Upper lobe of right lung (tissue), 1 donor: ENCODE measurements at places on chromosomes 13 and 19. TPM values are rescaled to one million over a fixed set of nuclear protein-coding genes. Genes with fewer than 3 reads are reported as not detected.

Gene SCN1B
- total RNA-seq, result 8.7 TPM

Gene FPR1
- total RNA-seq, result 53.3 TPM

Gene MYH14
- 146 TPM for total RNA-seq

Gene TEX29
- total RNA-seq, result 0.81 TPM

Gene PTH2
- not detected for total RNA-seq

Gene IZUMO1
- total RNA-seq, result 3.8 TPM

Gene MARK4
- total RNA-seq, result 30.0 TPM

Gene CASP14
- total RNA-seq, result not detected

Gene ZNF627
- total RNA-seq, result 11.6 TPM

Gene LCP1
- 234 TPM for total RNA-seq

Gene CEACAM8
- not detected for total RNA-seq

DNA sequence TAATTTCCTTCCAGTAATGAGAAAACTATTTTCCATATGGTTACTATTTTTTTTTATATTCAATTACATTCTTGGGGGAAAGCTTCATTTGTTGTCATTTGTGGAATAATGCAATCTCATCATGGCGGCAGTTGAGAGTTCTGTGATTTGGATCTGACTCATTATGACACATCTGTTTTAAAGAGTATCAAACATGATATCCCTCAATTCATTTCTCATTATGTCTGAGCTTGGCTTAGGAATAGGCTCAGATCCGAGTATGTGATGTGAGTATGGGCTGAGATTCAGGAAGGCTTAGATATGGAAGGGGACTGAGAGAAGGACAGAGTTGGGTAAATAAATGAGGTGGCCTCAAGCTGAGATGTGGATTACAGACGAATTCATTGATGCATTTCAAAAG is 64.4 kb downstream of the POSTN start:
- DNase-seq, result no peak

GRCh38 chr13:39350461-39350881 is 252.5 kb downstream of the LHFPL6 start:
- no peak for DNase-seq

DNA sequence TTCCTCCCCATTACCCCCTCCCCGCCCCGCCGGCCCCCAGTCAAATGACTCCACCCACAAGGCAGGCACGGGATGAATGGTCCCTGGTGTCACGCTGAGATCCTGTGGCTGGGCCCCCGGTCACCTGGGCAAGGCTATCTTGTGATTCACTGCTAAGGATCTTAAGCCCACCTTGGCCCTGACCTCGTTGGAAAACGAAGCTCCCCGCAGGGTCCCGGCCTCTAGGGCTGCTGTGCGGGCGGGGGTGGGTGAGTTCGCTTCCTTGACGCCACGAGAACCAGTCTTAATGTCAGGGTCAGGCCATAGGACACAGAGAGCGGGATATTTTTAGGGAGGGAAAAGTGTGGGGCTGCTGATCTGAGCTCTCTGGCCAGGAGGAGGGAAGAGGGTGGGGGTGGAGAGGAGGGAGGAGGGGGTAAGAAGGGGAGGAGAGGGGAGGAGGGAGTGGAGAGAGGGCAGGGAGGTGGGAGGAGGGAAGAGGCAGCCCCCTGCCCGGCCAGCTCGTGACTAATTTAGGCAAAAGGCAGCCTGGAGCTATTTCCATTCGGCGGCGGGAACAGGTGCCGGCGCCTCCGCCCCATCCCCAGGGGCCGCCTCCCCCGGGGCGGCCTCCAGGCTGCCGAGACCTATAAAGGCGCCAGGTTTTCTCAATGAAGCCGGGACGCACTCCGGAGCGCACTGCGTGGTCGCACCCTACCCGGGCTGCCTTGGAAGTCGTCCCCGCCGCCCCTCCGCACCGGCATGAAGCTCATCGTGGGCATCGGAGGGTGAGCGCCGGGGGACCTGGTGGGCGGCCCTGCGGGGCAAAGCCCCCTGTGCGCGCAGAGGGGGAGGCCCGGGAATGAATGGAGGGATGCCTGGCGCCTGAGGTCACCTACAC is at the start of gene NMRK2:
Gene NMRK2, plus strand, starts transcription at position 139 of the 880 bp plus-strand sequence. Its CDS starts 603 bp downstream, at position 742.
- no peak for DNase-seq

- DNase-seq, result no peak
Observed at GRCh38 chr19:9786342-9786741, 17.8 kb upstream of the ZNF846 start.

DNA sequence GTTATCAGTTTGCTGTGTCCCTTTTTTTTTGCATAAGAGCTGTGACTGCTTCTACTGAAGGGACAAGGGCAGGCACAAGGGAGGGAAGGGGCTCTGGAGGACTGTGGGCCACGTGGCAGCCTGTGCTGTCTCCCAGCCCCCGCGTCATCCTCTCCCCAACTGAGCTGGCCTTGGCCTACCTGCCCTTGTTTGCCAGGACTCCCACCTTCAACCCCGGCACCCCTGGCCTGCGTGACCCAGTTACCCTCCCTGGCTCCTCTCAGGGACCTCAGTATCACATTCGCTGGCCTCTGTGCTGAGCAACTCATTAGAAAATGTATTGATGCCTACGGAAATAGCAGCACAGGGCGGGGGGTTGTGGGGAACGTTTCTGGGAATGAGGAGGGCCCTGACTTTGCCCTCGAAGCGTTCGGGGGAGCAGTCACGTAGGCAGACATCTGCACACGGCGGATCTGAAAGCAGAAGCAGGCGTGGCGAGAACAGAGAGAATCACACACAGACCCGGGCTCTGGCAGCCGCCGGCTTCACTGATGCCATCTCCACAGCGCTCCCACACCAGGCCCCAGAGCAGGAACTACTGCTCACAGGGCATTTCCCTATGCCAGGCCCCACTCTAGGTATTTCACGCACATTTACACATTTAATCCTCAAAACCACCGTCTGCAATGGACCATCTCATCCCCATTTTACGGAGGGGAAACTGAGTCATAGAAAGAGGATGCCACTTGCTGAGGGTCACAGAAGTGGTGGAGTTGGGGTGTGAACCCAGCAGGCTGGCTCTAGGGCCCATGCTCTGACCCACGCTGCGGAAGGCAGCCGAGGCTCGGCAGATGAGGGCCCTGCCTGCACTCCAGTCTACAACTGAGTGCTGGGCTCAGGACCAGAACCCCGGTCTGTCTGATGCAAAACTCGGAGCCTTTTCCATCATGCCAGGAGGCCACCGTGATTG is 5.7 kb upstream of the ATF5 start:
- no peak for DNase-seq

DNA sequence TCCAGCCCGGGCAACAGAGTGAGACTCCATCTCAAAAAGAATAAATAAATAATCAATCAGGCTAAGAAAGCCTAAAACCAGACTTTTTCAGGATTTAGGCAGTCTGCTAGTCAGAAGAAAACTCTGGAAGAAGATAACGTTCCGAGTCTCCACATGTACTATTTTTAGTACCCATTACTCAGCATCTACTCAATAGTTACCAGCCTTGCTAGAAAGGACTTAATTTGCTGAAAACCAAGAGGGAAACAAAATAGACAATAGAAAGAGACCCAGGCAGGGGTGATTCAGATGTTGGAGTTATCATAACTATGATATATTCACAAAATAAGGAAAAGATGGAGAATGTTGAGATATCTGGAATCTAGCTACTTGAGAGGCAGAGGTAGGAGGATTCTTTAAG is 3.6 kb upstream of the LIN7B start:
- no peak for DNase-seq

GRCh38 chr13:92602560-92602959 is 624.0 kb upstream of the GPC6 start:
- DNase-seq, result no peak

- no peak for DNase-seq
Observed at GRCh38 chr13:91572944-91573598, 174.7 kb downstream of the GPC5 start.

- DNase-seq, result no peak
Observed at GRCh38 chr19:45895519-45895972, 6.9 kb downstream of the MYPOP start.

DNA sequence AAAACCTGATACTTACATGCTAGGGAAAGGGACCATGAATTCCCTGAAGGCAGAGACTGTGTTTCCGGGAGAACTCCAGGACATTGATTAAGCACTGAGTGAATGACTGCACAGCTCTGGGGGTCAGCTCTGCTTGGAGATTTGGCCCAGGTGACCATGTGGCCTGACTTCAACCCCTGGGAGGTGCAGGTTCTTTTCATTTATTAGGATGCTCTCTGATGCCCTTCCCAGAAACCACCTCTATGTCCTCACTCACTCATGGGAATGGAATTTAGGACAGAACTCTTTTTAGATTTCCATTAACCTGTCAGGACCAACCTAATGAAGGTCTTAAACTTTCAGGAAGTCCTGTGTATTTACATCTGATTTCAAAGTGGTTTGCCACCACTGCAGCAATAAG is 393.3 kb upstream of the ARGLU1 start:
- no peak for DNase-seq

- no peak for DNase-seq
Observed at GRCh38 chr19:43596842-43597461, 557 bp downstream of the ZNF576 start.

DNA sequence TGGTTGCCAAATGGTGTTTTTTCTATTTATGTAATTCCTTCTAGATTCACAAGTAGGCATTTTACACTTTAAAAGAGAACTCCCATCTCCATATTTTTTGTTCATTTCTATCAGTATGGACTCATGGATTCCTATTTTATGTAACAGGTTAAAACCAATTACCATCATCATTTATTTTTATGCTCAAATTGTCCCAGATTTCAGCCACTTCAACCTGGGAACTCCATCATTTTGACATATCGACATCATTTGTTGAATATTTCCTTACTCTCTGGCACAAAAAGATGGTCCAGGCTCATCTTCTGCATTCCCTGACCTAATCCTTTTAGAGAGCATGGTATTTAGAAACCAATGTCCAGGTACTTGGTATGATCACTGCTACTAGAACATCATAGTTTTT is 79.9 kb downstream of the VWA8 start:
- DNase-seq, result no peak

- no peak for DNase-seq
Observed at GRCh38 chr13:30147015-30147414, 160.3 kb downstream of the KATNAL1 start.

DNA sequence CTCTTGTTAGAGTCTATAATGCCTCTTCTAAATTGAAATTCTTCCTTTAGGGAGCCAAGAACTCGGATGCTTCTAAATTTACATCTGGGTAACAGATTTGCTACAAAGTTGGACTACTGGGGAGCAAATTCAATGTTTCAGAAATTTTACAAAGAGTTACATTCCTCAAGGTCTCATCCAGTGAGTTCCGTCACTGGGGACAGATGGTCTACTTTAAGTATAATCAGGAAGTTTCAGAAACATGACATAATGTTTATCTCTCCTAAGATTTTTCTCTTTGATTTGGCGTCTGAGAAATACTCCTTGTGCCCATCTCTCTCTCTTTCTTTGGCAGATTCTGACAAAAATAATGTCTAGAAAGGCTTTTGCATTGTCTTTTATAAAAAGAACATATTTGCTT is 81.5 kb upstream of the MBNL2 start:
- DNase-seq, result no peak

DNA sequence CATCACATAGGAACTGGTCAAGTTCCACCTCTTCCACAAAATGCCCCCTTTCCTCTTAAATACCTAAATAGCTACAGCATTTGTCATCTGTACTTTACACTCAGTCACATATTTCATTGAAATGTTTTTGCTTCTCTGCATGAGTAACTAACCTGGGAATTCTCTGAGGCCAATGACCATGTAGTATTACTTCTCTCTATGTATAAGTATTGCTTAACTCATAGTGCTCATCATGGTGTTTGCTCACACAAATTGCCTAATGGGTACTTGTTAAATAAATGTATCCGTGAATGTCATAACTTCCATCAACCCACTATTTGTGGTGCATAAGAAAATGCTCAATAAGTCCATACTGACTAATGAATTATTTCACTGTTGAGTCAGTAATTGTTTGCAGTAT is 115.5 kb downstream of the FGF14 start:
- DNase-seq, result no peak

DNA sequence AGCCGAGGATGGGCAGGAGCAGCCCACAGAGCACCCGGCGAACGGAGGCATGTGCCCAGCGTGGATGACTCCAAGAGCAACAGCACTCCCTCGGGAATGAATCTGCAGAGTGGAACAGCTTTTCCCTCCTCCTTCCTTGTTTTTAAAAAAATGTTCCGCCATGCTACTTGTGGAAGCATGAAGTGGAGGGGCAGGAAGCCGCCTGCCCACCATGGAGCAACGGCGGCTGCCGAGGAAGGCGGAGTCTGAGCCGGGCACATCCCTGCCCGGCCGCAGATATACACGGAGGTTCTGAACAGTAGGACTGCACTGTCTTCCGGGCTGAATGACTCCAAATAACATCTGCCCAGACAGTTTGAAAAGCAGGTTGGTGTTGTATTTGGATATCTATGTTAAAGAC is 65.2 kb downstream of the SOX1 start:
- peak; percentile 48 for DNase-seq

DNA sequence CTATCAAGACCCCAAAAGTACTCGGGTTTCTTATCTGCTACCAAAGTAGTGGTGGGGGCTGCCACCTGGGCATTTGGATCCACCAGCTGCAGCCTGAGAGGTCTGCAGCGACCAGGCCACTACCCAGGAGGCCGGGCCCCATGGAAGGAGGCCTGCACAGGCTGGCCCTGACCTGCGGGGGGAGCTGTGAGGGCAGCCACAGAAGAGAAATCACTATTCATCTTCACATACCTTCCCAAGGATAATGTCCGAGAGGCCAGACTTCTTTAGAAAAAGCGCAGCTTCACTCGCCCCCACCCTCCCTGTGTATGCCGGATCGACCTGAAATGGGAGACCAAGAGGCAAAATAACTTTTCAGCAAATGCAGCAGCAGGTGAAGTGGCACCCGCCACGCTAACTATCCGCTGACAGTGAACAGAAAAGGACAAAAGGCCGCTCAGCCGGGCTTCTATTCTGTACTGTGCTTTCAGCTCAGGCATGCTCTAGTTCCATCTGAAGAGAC is 30.1 kb downstream of the EPS15L1 start:
- no peak for DNase-seq

DNA sequence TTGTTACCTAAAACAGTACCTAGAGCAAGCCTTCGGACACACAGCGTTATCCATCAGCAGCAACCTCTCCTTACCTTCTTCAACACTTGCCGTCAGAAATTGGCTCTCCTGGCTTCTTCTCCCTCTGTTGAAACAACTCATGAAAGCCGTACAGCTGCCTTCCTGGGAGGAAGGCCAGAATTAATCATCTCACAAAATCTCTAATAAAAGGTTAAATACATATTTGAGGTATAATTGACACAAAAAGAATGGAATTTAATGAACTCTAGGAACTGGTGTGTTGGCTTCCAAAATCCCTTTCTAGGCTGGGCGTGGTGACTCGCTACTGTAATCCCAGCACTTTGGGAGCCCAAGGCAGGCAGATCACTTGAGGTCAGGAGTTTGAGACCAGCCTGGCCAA is 37.3 kb upstream of the GTF2F2 start:
- DNase-seq, result no peak

GRCh38 chr13:55572408-55572807 is 1568.3 kb upstream of the PRR20A start:
- DNase-seq, result no peak

- no peak for DNase-seq
Observed at GRCh38 chr13:27665333-27665732, 43.6 kb downstream of the POLR1D start.

- DNase-seq, result no peak
Observed at GRCh38 chr13:20824762-20825476, 51.2 kb upstream of the EEF1AKMT1 start.

- DNase-seq, result no peak
Observed at GRCh38 chr13:39600766-39601165, 2.2 kb downstream of the LHFPL6 start.

- DNase-seq, result no peak
Observed at GRCh38 chr13:26695360-26695705, 65.3 kb downstream of the GPR12 start.
